ENCODE measurements at places on chromosomes 4 and X. TPM values are rescaled to one million over a fixed set of nuclear protein-coding genes. Genes with fewer than 3 reads are reported as not detected.

PSMD10 gene
- 20.3 TPM for total RNA-seq

GRCh38 chrX:47863187-47863586 lies 26.5 kb downstream of the ZNF81 start:
- no peak for DNase-seq

- DNase-seq = no peak
These were observed 82.4 kb upstream of the ADGRG2 start for GRCh38 chrX:19204636-19205035.

- DNase-seq = no peak
These were observed 129.0 kb upstream of the TECRL start for GRCh38 chr4:64538219-64538618.

- no peak for DNase-seq
These were observed 16.9 kb upstream of the MED28 start for GRCh38 chr4:17597517-17597916.
